Coronary artery (tissue), 2 donors: ENCODE measurements at places on chromosomes 13 and 19.

DNA sequence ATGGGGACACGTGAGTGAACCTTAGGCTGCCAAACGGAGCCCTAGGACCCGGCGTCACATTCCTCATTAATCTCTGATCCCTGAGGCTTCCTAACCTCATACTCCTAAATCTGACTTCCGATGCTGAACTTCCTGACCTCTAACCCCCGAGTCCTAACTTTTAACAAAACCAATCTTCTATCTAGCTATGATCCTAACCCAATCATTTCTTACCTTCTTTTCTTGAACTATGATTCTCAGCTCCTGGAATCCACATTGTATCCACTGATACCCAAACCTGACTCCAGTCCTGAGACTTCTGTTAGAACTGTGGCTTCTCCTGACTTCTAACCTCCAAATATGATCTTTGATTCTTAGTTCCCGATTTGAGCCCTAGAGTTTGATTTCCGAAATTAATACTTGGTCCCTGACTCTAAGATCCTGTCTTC lies 447 bp downstream of the NFKBIB start:
- no peak for DNase-seq

DNA sequence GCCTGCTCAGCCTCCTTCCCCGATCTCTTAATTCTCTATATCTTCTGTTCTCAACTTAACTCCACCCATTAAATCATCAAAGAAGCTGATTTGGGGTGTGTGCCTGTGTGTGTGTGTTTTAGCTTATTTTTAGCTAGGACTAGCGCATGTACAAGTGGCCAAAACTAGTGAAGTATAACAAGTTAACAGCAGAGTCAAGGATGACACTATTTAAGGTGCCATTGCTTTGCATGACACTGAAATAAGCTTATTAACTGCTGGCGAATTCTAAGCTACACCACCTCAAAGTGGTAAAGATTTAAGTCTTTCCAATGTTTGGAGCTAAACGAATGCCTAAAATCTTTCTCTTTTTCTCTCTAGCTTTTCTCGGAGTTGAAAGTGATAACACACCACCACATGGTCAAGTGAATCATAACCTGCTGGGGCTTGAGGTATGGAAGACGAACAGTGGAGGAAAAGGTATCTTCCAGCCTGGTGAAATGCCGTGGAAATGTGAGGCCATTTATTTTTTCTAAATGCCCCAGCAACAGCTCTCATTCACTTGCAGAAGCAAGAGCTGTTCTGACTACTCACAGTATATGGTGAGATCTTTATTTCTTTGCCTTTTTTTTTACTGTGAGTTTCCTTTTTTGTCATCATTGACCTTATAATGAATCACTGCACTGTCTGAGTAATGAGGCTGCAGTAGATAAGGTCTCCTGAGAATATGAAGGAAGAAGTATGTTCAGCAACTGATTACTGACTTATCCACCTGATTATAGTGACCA lies 570.3 kb downstream of the PCDH9 start:
- DNase-seq, result no peak

DNA sequence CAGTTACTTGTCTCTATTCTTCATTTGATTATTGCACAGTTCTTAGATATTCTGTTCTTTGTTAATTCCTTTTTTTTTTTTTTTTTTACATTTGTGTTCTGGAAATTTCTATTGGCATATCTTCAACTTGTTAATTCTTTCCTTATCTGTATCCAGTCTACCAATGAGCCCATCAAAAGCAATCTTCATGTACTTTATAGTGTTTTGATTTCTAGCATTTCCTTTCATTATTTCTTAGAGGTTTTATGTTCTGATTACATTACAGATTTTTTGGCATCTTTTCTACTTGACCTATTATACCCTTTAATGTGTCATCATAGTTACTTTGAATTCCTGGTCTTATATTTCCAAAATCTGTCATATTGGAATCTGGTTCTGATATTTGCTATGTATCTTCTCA lies 2194.8 kb downstream of the PCDH9 start:
- no peak for DNase-seq

- no peak for DNase-seq
These were observed 97.5 kb downstream of the RAB20 start for GRCh38 chr13:110463871-110464510.
